Naive thymus-derived CD4-positive, alpha-beta T cell (primary cell): ENCODE measurements at places on chromosomes 6 and 20. TPM values are rescaled to one million over a fixed set of nuclear protein-coding genes. Genes with fewer than 3 reads are reported as not detected.

DNA sequence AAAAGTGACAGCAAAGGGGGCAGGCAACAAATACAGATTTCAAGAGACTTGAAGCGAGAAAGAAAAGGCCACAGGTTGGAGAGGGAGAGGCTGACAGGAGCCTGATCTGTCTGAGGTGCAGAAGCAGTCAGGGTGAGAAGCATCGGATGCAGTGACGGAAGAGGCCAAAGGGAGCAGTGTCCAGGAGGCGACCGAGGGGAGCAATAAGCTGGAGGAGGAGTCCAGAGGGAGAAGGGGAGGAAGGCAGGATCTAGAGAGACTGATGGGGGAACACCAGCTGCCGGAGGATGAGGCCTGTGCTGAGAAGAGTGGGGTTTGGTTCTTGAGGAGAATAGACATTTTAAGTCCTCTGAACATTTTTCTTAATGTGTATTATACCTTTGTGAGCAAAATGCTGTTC lies 23.8 kb downstream of the FARS2 start:
- H3K36me3 ChIP-seq: no peaks in the 10 kb centered on the region
- H3K27me3 ChIP-seq: no peaks in the 10 kb centered on the region
- no peaks in the 10 kb centered on the region for H3K4me1 ChIP-seq
- no peak overlapping the region for H3K27ac ChIP-seq

DNA sequence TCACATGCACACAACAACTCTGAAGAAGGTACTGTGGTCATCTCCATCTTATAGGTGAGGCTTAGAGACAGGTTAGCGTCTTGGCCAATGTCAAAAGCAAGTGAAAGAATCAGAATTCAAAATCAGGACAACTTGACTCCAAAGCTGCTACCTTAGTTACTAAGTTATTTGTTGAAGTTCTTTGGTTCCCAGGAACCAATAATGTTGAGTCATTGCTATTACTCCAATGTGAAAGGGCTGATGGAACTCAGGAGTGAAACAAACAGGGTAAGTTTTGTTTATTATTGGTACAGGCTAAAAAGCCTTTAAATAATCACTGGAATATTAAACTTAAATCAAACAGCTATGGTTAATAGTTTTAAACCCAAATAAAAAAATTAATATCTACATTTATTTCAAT lies 111.1 kb downstream of the PDSS2 start:
- DNase-seq: no peak
- no peaks in the 10 kb centered on the region for H3K4me1 ChIP-seq
- H3K27ac ChIP-seq: no peak overlapping the region

- no peaks in the 10 kb centered on the region for H3K4me1 ChIP-seq
- DNase-seq: no peak
- no peak overlapping the region for H3K27ac ChIP-seq
- H3K4me3 ChIP-seq: no peak overlapping the region
- no peaks in the 10 kb centered on the region for H3K36me3 ChIP-seq
Measured at GRCh38 chr6:72246926-72247325, 360.6 kb downstream of the RIMS1 start.

DNA sequence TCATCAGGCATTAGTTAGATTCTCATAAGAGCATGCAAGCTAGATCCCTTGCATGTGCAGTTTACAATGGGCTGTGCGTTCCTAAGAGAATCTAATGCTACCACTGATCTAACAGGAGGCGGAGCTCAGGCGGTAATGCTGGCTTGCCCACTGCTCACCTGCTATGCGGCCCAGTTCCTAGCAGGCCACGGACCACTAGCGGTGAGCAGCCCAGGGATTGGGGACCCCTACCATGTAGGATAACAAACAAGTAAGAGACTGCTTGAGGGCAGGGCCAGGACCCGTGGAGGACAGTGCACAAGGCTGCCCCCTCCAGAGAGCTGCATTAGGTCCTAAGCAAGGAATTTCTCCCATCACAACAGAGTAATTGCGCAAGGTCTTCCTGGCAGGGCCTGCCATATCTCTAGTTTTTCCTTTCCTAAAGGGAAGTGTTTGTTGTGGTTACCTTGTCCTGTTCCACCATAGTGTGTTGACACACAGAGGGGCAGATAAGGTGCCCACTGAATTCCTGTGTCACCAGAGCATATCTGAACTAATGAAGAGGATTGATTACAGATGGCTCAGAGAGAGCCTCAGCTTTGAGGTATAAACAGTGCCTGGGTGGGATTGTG lies 58.0 kb downstream of the PACRG start:
- H3K4me1 ChIP-seq: no peaks in the 10 kb centered on the region
- no peak for DNase-seq
- no peak overlapping the region for H3K27ac ChIP-seq
- no peak overlapping the region for H3K4me3 ChIP-seq

GRCh38 chr20:41523857-41524256 lies 94.3 kb downstream of the CHD6 start:
- no peaks in the 10 kb centered on the region for H3K27me3 ChIP-seq
- no peak overlapping the region for H3K27ac ChIP-seq
- DNase-seq: no peak

DNA sequence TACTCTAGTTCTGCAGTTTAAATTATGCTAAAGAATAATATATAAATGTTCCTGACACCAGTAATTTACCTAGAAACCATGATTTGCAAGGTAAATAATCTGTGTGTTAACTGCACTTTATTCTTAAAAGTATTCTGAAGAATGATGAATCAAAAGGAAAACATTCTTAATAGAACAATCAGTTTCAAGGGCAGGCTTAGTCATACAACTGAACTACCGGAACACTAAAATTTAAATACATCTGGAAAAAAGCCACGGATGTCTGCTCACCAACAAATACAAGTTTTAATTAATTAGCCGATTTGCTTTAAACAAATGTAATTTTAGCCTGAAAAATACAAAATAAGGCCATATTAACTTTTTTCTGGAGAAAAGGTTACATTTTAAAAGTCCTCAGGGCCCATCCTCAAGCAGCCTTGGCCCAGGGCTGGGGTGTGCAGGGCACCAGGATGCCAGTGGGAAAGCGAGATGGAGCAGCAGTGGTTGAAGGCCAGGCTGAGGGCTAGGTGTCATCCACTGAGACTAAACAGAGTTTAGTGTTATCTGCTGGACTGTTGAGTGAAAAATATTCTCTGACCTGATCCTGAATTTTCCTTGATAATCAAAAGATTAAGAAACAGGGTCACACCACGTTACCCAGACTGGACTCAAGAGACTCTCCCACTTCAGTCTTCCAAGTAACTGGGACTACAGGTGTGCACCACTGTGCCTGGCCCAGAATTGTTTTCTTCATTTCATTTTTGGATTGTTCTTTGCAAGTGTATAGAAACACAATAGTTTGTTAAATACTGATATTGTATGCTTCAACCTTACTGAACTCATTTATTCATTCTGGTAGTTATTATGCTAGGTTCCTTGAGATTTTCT lies 88.2 kb upstream of the DST start:
- no peaks in the 10 kb centered on the region for H3K4me1 ChIP-seq
- DNase-seq: no peak
- H3K4me3 ChIP-seq: no peak overlapping the region
- no peak overlapping the region for H3K27ac ChIP-seq
- H3K27me3 ChIP-seq: no peaks in the 10 kb centered on the region

- no peaks in the 10 kb centered on the region for H3K27me3 ChIP-seq
- H3K4me3 ChIP-seq: no peak overlapping the region
- no peaks in the 10 kb centered on the region for H3K36me3 ChIP-seq
- H3K27ac ChIP-seq: no peak overlapping the region
- DNase-seq: no peak
Measured at GRCh38 chr6:86251106-86251505, 608.4 kb upstream of the SYNCRIP start.

DNA sequence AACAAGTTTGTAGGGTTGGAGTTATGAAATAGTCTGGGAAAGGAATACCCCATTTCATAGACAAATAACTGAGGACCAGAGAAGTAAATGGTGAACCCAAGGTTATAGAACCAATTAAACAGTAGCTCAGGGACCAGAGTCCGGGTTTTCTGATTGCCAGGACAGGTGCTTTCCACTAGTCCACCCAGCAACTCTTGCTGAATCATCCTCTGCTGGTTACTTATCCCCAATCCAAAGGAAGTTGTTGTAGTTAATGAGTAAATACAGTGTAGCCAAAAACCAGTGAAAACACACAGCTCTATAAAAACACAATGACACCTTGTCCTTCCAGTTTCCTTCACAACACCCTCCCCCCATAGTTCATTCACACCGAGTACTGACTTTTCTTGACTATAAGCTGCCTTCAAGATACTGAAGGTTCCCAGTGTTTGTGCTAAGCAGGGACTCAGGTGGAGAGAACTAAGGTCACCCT lies 766 bp upstream of the TINAG start:
- no peaks in the 10 kb centered on the region for H3K27me3 ChIP-seq
- no peak overlapping the region for H3K27ac ChIP-seq
- no peak for DNase-seq

DNA sequence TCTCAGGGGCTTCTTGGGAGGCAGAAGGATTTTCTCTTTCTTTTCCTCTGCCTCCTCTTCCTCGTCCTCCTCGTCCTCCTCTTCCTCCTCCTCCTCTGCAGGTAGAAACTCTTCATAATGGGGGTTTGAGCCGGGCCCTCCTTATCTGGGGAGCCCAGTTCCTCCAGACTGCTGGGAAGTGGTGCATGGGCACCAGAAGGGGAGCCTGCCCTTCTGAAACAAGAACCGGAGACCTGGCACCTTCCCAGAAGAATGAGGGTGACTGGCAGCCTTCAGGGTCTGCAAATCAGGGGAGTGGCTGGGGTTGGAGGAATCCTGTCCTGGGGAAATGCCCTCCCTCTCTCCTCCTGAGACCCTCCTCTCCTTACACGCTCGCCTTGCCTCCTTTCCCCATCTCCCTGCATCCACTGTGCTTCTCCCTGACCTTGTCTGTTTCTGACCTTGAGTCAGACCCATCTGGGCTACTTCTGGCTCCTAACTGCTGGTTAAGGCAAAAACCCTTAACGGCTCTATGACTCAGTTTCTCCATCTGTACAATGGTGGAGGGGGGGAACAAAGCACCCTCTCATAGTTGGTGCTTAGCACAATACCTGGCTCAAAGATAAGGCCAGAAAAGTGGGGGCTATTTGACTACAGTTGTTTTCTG lies 1.7 kb downstream of the TULP1 start:
- no peak for DNase-seq
- no peaks in the 10 kb centered on the region for H3K27me3 ChIP-seq
- H3K27ac ChIP-seq: no peak overlapping the region
- H3K36me3 ChIP-seq: no peaks in the 10 kb centered on the region
- H3K4me3 ChIP-seq: no peak overlapping the region
- no peaks in the 10 kb centered on the region for H3K4me1 ChIP-seq

DNA sequence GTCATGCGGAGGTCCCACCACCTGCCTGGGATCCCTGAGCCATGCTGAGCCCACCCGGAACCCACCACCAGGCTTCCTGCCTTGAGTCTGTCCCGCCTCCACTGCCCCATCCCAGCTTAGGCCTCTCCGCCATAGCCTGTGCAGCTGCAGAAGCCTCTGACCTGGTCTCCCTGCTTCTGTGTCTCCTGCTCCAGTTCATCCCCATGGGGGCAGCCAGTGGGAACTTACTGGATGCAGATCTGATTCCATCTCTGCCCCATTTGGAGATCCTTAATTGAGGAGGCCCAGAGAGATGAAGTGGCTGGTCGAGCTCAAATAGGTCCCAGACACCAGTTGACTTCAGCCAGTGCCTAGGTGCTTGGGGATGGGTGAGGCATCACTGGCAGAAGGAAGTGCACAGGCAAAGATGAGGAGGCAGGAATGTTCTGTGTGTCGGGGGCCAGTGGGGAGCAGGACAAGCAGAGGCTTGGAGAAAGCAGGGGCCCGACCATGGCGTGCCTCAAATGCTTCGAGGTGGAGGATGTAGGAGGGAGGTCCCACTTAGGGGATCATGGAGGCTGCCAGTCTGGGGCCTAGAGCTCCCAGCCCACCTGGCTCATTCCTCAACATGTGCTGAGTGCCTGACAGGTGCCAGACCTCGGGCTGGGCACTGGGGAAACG lies 112.8 kb downstream of the TOX2 start:
- H3K4me1 ChIP-seq: peaks cover 13% of the 10 kb centered on the region
- no peaks in the 10 kb centered on the region for H3K27me3 ChIP-seq
- no peak overlapping the region for H3K4me3 ChIP-seq
- H3K36me3 ChIP-seq: no peaks in the 10 kb centered on the region
- no peak for DNase-seq

- DNase-seq: no peak
- H3K27ac ChIP-seq: no peak overlapping the region
- no peak overlapping the region for H3K4me3 ChIP-seq
- H3K36me3 ChIP-seq: no peaks in the 10 kb centered on the region
- no peaks in the 10 kb centered on the region for H3K27me3 ChIP-seq
Measured at GRCh38 chr6:126949786-126950185, 168.7 kb upstream of the RSPO3 start.

GRCh38 chr20:40849456-40849855 lies 160.4 kb upstream of the MAFB start:
- H3K27ac ChIP-seq: no peak overlapping the region
- H3K4me1 ChIP-seq: no peaks in the 10 kb centered on the region
- H3K36me3 ChIP-seq: no peaks in the 10 kb centered on the region
- H3K4me3 ChIP-seq: no peak overlapping the region

GRCh38 chr6:169866140-169866534 lies 114.7 kb downstream of the ERMARD start:
- no peaks in the 10 kb centered on the region for H3K27me3 ChIP-seq
- no peaks in the 10 kb centered on the region for H3K36me3 ChIP-seq
- H3K4me3 ChIP-seq: no peak overlapping the region
- DNase-seq: no peak

DNA sequence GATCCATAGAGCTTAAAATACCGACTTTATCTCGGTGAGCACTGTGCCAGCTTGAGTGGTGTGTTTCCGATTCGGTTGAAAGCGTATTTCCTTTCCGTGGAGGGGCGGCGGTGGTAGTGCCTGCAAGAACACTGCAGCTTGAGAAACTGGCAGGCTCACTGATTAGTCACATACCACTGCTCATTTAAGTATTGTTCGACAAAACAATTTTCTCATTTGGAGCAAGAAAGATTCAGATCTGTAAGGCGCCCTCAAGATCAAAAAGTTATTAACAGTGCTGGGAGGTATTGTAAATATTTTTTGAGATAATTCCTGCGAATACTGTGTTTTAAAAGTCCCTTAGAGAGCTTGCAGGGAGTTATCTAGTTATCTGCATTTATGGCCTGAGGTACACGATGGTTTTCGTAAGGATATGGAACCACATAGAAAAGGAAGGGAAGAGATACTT lies 1.3 kb downstream of the MAPK14 start:
- H3K4me3 ChIP-seq: peak overlapping the region; percentile 63
- no peaks in the 10 kb centered on the region for H3K36me3 ChIP-seq
- H3K4me1 ChIP-seq: peaks cover 33% of the 10 kb centered on the region

DNA sequence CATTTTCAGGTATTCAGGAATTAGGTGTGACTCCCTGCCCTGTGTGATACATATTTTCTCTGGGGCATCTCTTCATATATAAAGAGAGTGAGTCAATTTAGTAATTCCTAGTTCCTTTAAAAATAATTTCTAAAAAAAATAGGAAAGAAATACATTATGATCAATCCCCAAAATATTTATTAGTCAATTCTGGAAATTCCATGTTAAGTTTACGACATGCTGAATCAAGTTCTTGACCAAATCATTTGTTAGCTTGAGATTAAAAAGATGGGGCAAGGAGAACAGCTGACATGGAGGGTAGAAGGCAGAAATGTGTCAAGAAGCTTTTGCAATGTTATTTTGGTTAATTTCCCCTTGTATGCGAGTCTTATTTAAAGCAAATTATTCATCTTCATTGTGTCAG lies 22.7 kb upstream of the PRDM1 start:
- no peak overlapping the region for H3K4me3 ChIP-seq
- no peak overlapping the region for H3K27ac ChIP-seq
- H3K27me3 ChIP-seq: no peaks in the 10 kb centered on the region
- H3K4me1 ChIP-seq: no peaks in the 10 kb centered on the region
- DNase-seq: no peak

Gene KPNA5
- 10.6 and 11.0 TPM in 2 replicates for total RNA-seq

Gene MUCL3
- not detected for total RNA-seq

Gene DYNLRB1
- 60.7 TPM for total RNA-seq

Gene CD24
- 0.18 and 0.24 TPM in 2 replicates for total RNA-seq
